Suprapubic skin (tissue), 4 donors: ENCODE measurements at places on chromosomes 2 and 18. TPM values are rescaled to one million over a fixed set of nuclear protein-coding genes. Genes with fewer than 3 reads are reported as not detected.
A peak's percentile ranks its signal among the peaks of the same experiment; 100 is the strongest.

GRCh38 chr2:200373231-200373630 is 66.7 kb downstream of the SPATS2L start:
- no peak overlapping the region for H3K27ac ChIP-seq
- no peak overlapping the region for H3K4me3 ChIP-seq
- DNase-seq = no peak
- H3K36me3 ChIP-seq = no peaks in the 10 kb centered on the region

- no peak for DNase-seq
- no peak overlapping the region for H3K27ac ChIP-seq
- H3K36me3 ChIP-seq = no peaks in the 10 kb centered on the region
Observed at GRCh38 chr2:23219666-23220065, 165.3 kb upstream of the KLHL29 start.

DNA sequence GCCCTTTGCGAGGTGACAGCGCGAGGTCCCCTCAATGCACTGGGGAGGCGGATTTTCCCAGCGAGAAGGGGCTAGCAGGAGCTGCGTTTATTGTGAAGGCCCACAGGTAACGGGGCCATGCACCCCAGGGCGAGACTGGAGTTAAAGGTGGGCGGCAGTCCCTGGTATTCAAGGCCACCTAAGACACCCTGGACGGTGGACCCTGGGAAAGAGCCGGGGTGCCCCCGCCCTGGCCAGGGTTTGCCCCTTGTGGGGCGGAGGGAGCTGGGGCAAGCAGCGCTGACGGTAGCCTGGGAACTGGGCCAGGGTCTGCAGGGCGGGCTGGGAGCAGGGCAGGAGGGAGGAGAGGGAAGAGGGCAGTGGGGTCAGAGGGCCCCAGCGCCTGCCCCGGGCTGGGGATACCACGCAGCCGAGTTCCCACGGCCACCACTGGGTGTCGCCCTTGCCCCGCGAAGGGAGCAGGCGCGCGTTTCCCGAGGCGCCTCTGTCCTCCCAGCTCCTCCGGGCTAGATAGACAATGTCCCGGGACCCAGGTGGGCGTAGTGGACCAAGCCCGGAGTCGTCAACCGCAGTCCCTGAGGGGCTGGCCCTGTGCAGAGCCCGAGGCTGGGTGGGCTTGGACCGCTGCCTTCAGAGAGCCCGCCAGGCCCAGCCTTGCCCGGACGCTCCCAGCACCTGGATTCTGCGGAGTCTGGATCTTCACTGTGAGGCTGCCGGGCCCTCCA is 80.2 kb downstream of the SMAD4 start:
- DNase-seq = no peak
- no peaks in the 10 kb centered on the region for H3K27me3 ChIP-seq
- H3K4me3 ChIP-seq = no peak overlapping the region
- H3K27ac ChIP-seq = no peak overlapping the region
- H3K4me1 ChIP-seq = peaks cover 5% of the 10 kb centered on the region

DNA sequence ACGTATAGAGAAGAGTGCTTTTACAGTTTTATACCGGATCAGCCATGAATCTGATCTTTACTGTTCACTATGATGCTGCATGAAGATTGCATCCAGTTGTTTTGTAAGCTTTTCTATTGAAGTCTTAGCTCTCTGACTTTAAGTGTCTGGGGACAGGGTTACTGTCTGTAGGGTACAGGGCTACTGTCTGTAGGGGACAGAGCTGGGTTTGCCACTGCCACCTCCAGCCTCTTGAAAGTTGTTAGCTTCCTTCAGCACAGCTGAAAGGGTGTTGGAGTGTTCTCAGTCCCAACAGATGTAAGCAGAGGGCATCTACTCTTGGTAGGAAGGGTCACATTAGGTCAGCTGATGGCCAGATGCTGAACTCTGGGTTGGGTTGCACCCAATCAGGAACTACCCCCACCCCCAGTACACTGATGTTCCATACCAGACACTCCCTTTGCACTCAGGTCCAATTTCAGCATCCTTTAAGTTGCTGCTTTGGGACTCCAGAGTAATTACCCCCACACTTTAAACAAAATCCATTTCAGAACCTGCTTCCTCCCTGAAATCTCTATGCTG is 58.0 kb downstream of the MYL12B start:
- H3K27me3 ChIP-seq = no peaks in the 10 kb centered on the region
- H3K4me1 ChIP-seq = no peaks in the 10 kb centered on the region
- no peaks in the 10 kb centered on the region for H3K36me3 ChIP-seq
- H3K4me3 ChIP-seq = no peak overlapping the region

DNA sequence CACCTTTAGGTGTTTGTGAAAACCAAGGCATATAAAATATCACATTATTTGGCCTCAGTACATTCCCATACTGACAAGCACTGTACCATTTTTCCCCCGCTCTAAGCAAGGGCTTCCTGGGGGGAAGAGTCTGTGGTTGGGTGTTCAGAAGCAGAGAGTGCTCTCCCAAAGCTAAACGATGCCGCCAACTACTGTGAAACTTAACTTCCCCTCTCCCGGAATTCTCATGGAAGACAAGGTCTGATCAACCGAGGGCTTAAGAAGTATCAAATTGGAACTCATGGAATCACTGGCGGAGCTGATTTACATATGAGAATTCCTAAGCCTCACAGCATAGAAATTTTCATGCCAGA is 433 bp upstream of the MFF start:
- H3K4me3 ChIP-seq = peak overlapping the region; percentile 63
- peak overlapping the region; percentile 80 for H3K27ac ChIP-seq
- H3K36me3 ChIP-seq = no peaks in the 10 kb centered on the region
- H3K27me3 ChIP-seq = no peaks in the 10 kb centered on the region

GRCh38 chr2:241081643-241082340 is 20.3 kb downstream of the MTERF4 start:
- H3K27ac ChIP-seq = no peak overlapping the region
- no peak overlapping the region for H3K4me3 ChIP-seq
- peaks cover 19% of the 10 kb centered on the region for H3K36me3 ChIP-seq
- no peaks in the 10 kb centered on the region for H3K27me3 ChIP-seq

- no peak overlapping the region for H3K4me3 ChIP-seq
- peaks cover 9% of the 10 kb centered on the region for H3K27me3 ChIP-seq
- H3K27ac ChIP-seq = no peak overlapping the region
- H3K36me3 ChIP-seq = no peaks in the 10 kb centered on the region
Observed at GRCh38 chr18:24530630-24531111, 70.2 kb downstream of the HRH4 start.

GRCh38 chr18:49959176-49959575 is 145.8 kb upstream of the ACAA2 start:
- H3K27me3 ChIP-seq = no peaks in the 10 kb centered on the region
- H3K27ac ChIP-seq = no peak overlapping the region
- no peak overlapping the region for H3K4me3 ChIP-seq
- H3K36me3 ChIP-seq = no peaks in the 10 kb centered on the region
- no peak for DNase-seq
- H3K4me1 ChIP-seq = no peaks in the 10 kb centered on the region

GRCh38 chr2:70010576-70011111 is 49.2 kb upstream of the ASPRV1 start:
- H3K27me3 ChIP-seq = no peaks in the 10 kb centered on the region
- no peak for DNase-seq
- H3K36me3 ChIP-seq = no peaks in the 10 kb centered on the region
- no peaks in the 10 kb centered on the region for H3K4me1 ChIP-seq
- no peak overlapping the region for H3K4me3 ChIP-seq

- H3K36me3 ChIP-seq = no peaks in the 10 kb centered on the region
- no peaks in the 10 kb centered on the region for H3K4me1 ChIP-seq
- DNase-seq = no peak
- no peak overlapping the region for H3K4me3 ChIP-seq
Observed at GRCh38 chr2:234031207-234031606, 19.3 kb upstream of the SPP2 start.

GRCh38 chr18:47777626-47778025 is 152.8 kb downstream of the SMAD2 start:
- H3K4me3 ChIP-seq = no peak overlapping the region
- no peaks in the 10 kb centered on the region for H3K36me3 ChIP-seq
- H3K4me1 ChIP-seq = no peaks in the 10 kb centered on the region

GRCh38 chr2:216103213-216103612 is 5.9 kb upstream of the XRCC5 start:
- DNase-seq = no peak
- H3K27me3 ChIP-seq = no peaks in the 10 kb centered on the region
- H3K27ac ChIP-seq = no peak overlapping the region

- peak overlapping the region; percentile 53 for H3K4me3 ChIP-seq
- H3K27ac ChIP-seq = peak overlapping the region; percentile 84
- no peaks in the 10 kb centered on the region for H3K27me3 ChIP-seq
- no peaks in the 10 kb centered on the region for H3K36me3 ChIP-seq
Observed at GRCh38 chr2:200586644-200586975, 796 bp downstream of the AOX1 start.

- no peak overlapping the region for H3K4me3 ChIP-seq
- peaks cover 6% of the 10 kb centered on the region for H3K4me1 ChIP-seq
- H3K27me3 ChIP-seq = no peaks in the 10 kb centered on the region
- no peak for DNase-seq
Observed at GRCh38 chr2:60493804-60494387, 59.6 kb downstream of the BCL11A start.

GRCh38 chr2:109260116-109260855 is 131.3 kb downstream of the SH3RF3 start:
- H3K4me1 ChIP-seq = peaks cover 30% of the 10 kb centered on the region
- H3K27ac ChIP-seq = no peak overlapping the region
- H3K36me3 ChIP-seq = no peaks in the 10 kb centered on the region
- H3K4me3 ChIP-seq = no peak overlapping the region
- H3K27me3 ChIP-seq = no peaks in the 10 kb centered on the region
- DNase-seq = no peak

- no peak for DNase-seq
- H3K4me1 ChIP-seq = no peaks in the 10 kb centered on the region
- no peaks in the 10 kb centered on the region for H3K36me3 ChIP-seq
- H3K4me3 ChIP-seq = no peak overlapping the region
- H3K27ac ChIP-seq = no peak overlapping the region
Observed at GRCh38 chr18:25815659-25816058, 274.8 kb downstream of the SS18 start.

Gene DCDC2C
- not detected for total RNA-seq

GRCh38 chr18:55735199-55735855 is 147.3 kb upstream of the TCF4 start:
- no peaks in the 10 kb centered on the region for H3K4me1 ChIP-seq
- DNase-seq = no peak
- no peak overlapping the region for H3K27ac ChIP-seq
- no peaks in the 10 kb centered on the region for H3K27me3 ChIP-seq
- H3K36me3 ChIP-seq = no peaks in the 10 kb centered on the region

GRCh38 chr2:10395893-10396292 is 52.2 kb downstream of the ODC1 start:
- no peak overlapping the region for H3K4me3 ChIP-seq
- no peaks in the 10 kb centered on the region for H3K36me3 ChIP-seq
- DNase-seq = no peak
- no peaks in the 10 kb centered on the region for H3K27me3 ChIP-seq
- no peak overlapping the region for H3K27ac ChIP-seq

Gene BCL2
- total RNA-seq = 19.6 TPM

Gene GPR75
- 4.5 TPM for total RNA-seq

DNA sequence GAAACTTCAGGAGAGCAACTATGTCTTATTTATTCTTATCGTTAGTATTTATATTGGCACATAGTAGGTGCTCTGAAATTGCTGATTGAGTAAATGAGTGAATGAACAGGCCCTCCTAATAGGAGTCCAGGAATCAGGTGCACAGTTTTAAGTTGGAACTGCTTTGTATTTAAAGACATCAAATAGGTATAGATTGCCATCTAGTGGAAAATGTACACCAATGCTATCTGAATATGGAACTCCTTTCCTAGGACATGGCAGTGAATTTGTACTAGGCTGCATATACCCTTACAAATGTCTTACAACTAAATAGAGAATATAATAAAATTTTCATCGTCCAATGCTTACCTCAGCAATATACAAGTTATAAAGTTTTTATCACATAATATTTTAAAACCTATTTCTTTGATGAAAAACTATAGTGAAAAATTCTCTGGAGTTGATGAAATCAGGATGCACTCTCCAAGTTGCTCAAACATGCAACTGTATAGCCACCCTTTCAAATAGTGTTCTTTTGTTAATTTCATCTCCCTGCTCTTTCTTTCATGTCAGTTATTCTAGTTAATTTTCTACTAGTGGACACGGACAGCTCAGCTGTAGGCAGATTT is 318.9 kb upstream of the SYT4 start:
- no peak for DNase-seq

Gene ATP5F1A
- total RNA-seq = 488 TPM

Gene DRC1
- total RNA-seq = not detected

- no peak for DNase-seq
- H3K4me3 ChIP-seq = no peak overlapping the region
- H3K27me3 ChIP-seq = no peaks in the 10 kb centered on the region
- no peaks in the 10 kb centered on the region for H3K36me3 ChIP-seq
Observed at GRCh38 chr2:196337208-196337953, 166.0 kb upstream of the STK17B start.

DNA sequence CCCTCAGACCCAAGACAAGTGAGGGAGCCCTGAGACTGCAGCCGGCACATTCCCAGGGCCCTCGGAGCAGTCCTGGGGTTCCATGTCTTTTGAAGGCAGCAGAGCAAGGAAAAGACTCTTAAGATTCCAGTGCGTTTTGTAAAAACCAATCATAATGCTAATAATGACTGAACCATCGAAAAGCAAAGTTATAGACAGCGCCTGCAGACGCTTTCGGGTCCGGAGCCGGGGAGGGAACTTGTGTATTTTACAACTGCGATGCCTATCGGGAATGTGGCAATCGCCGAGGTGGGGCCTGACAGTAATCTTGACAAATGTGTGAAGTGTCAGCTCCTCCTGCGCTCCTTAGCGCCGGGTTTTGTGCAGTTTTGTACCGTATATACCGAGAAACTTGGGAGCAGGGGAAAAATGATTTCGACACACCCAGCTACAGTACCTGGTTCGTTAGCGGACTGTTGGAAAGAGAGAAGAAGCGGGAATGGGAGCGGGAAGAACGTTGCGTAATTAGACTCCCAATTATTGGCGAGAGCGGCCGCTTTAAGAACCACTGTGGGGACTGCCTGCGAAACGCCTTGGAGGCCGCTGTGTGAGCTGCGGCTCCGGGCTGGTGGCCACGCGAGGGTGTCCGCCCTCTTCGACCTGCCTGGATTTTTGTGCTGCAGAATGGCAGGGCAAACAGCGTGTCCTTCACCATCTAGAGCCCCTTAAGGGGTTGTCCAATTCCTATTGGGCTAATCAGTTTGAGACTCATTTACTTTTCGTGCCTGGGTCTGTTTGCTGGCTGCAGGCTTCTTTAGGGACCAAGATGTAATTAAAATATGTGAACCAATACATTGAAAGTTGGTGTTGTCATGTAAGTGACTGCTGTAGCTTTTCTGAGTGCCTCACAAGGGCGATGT is 2.4 kb downstream of the EPAS1 start:
- peak overlapping the region; percentile 92 for H3K27ac ChIP-seq
- no peaks in the 10 kb centered on the region for H3K36me3 ChIP-seq
- H3K27me3 ChIP-seq = no peaks in the 10 kb centered on the region
- peaks cover 46% of the 10 kb centered on the region for H3K4me1 ChIP-seq
- peak overlapping the region; percentile 81 for H3K4me3 ChIP-seq

Gene SLC35F6
- total RNA-seq = 85.9 TPM

Gene NEU4
- total RNA-seq = 0.70 TPM

Gene ITPRIPL1
- 2.5 TPM for total RNA-seq

Gene IL1A
- 1.1 TPM for total RNA-seq

Gene UGT1A3
- not detected for total RNA-seq

Gene TGFA
- 62.4 TPM for total RNA-seq

Gene LPIN2
- 8.7 TPM for total RNA-seq
